ENCODE measurements at places on chromosomes 11 and 22.

DNA sequence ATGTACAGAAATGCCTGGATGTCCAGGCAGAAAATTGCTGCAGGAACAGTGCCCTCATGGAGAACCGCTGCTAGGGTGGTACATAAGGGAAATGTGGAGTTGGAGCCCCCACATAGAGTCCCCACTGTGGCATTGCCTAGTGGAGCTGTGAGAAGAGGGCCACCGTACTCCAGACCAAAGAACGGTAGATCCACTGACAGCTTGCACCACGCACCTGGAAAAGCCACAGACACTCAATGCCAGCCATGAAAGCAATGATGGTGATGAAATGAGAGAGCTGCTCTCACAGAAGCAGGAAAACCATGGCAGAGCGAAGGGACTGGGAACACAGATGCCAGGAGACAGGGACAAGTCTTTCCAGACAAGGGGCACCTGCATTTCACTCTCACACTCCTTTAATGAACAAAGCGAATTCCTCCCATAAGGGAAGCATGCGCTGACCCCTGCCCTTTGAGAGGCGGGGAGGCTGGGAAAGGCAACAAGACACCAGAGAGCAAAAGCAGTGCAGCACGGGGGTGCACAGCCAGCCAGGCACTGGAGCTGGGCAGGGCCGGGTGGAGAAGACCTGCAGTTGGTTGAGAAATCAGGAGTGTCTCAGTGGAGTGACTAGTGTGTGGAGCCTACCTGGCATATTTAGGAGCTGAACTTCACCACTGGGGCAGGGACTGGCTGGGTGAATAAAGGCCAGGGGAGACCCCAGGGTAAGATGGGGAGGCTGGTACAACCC lies 1025.2 kb downstream of the TBC1D22A start:
- DNase-seq: no peak

DNA sequence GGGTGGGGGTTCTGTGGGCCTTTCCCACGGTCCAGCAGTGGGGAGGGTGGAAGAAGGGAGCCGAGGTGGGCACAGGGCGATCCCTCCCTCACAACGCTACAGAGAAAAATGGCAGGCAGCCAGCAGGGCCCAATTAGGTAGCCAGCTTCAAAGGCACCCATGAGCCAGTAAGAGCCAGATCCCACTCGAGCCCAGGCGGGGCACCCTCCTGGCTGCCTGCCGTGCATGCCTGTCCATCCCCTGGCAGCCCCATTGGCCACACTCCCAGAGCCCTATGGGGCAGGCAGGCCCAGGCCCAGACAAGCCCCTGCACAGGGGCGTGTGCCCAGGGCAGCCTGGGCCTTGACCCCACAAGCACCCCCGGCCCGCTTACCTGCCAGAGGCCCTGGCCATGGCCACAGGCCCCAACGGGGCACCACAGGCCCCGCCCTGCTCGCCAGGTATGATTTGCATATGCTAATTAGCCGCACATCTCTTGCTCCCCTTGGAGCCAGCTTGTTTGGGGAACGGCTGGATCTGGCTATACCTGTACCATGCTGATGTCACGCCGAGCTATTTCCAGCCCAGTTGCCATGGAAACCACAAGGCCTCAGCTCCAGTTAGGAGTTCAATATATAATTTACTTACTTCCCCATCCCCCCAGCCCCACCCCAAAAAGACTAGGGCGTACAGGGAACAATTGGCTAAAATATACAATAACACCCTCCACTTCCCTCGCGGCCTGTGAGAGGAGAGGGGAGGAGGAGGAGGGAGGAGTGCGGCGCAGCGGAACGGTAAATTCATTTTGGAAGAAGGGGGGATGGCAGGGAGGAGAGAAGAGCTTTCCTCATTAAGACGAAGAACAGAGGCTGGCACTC lies 47.5 kb upstream of the TCF20 start:
- peak; percentile 67 for DNase-seq

GRCh38 chr11:108768370-108768769 lies 103.5 kb downstream of the DDX10 start:
- no peak for DNase-seq

GRCh38 chr22:47196881-47197772 lies 434.7 kb downstream of the TBC1D22A start:
- DNase-seq: no peak

- DNase-seq: no peak
These were observed 229.3 kb downstream of the CASP12 start for GRCh38 chr11:104668797-104669463.

DNA sequence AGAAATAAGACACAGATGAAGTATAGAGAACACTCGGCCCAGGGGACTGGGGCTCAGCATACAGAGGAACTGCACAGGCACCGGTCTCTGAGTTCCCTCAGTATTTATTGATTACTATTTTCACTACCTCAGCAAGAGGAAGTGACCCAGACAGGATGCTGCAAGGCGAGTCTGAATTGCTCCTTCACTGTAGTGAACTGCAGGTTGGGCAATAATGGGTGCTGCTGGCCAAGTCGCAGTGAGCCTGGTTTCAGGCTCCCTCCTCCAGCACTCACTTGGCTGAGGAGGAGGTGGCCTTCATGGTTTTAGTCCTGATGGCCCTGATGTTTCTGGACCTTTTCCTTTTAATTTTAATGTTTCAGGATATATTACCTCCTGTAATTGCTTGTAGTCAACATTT lies 10.4 kb downstream of the OR52K2 start:
- no peak for DNase-seq

DNA sequence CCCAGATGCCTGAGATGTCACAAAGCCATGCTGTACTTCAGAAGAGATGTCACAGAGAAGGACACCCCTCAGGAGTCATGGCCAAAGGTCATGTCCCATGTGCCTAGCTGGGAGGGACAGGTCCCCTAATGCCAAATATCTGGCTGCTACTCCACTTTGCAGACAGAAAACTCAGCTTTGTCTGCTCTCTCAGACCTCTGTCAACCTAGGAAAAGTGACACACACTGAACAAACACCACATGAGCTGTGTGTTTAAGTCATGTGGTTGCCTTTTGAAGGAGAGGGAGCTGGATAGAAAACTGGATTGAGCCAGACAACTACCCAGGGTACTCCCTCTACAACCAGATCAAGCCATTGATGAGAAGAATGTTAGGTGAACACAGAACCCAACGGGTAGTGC lies 3.5 kb downstream of the TRIM66 start:
- DNase-seq: no peak

DNA sequence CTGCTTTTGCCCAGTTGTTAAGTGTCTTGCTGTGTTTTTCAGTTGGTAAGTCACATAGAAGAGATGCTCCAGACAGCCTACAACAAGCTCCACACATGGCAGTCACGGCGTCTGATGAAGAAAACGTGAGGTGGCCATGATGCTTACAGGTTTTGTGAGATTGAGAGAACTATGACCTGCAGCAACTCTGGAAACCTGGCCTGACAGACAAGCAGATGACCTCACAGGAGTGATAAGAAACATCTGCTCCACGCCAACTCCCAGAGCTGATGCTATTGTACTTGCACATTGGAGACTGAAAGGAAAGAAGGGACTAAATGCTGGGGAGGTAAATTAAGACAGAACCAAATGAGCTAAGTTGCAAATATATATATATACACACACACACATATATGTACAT lies 28.6 kb upstream of the LDHA start:
- DNase-seq: no peak

DNA sequence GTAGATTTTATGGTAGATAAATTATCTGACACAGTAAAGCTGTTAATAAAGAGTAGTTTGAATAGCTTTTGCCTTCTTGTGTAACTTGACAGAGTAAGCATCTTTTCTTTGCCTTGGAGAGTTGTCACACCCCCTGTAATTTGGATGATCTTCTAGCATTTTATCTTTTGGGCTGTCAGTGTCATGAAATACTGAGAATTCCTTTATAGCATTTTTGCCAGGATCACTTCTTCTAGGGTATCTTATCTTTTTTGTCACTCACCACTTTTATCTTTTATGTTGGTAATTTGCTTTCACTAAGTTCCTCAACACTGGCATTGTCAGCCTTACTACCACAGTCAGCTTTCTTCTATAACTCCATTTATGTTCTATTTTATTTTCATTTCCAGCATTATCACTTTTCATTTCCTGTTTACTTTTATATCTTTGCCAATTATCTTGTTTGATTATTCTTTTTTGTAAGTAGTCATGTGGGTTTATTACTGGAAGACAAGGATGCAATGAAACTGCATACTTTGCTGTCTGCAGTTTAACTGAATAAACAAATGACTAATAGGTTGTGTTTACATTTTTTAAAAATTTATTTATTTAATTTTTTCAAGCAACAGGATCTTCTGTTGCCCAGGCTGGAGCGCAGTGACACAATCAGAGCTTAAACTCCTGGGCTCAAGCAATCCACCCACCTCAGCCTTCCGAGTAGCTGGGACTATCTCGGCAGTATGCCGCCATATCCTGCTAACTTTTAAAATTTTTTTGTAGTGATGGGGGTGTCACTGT lies 28.1 kb upstream of the ACAT1 start:
- DNase-seq: peak; percentile 74

GRCh38 chr11:46999217-46999616 lies 62.7 kb downstream of the CSTPP1 start:
- DNase-seq: no peak

- no peak for DNase-seq
These were observed 17.3 kb upstream of the PANX2 start for GRCh38 chr22:50153056-50153755.
